ENCODE measurements at places on chromosomes 4 and X. TPM values are rescaled to one million over a fixed set of nuclear protein-coding genes. Genes with fewer than 3 reads are reported as not detected.

SPANXD gene
- polyA plus RNA-seq, result not detected

SERPINA7 gene
- polyA plus RNA-seq, result not detected

ATP8A1 gene
- 6.3 TPM for polyA plus RNA-seq

COL25A1 gene
- not detected for polyA plus RNA-seq

POU4F2 gene
- not detected for polyA plus RNA-seq

N4BP2 gene
- polyA plus RNA-seq, result 8.4 TPM

BTC gene
- polyA plus RNA-seq, result not detected

SYN1 gene
- 0.18 TPM for polyA plus RNA-seq

GPRASP2 gene
- polyA plus RNA-seq, result 3.5 TPM

BEX1 gene
- polyA plus RNA-seq, result 0.66 TPM

DMRTC1B gene
- polyA plus RNA-seq, result 0.49 TPM

MXRA5 gene
- polyA plus RNA-seq, result not detected

VCX2 gene
- not detected for polyA plus RNA-seq

ENOX2 gene
- polyA plus RNA-seq, result 20.9 TPM

RAI2 gene
- 0.43 TPM for polyA plus RNA-seq
